Aorta (tissue), 5 donors: ENCODE measurements at places on chromosomes 7 and 10.

GRCh38 chr10:89476150-89476549 is 59.2 kb downstream of the SLC16A12 start:
- H3K4me1 ChIP-seq: no peaks in the 10 kb centered on the region
- DNase-seq: no peak
- H3K36me3 ChIP-seq: no peaks in the 10 kb centered on the region
- no peak overlapping the region for H3K4me3 ChIP-seq

DNA sequence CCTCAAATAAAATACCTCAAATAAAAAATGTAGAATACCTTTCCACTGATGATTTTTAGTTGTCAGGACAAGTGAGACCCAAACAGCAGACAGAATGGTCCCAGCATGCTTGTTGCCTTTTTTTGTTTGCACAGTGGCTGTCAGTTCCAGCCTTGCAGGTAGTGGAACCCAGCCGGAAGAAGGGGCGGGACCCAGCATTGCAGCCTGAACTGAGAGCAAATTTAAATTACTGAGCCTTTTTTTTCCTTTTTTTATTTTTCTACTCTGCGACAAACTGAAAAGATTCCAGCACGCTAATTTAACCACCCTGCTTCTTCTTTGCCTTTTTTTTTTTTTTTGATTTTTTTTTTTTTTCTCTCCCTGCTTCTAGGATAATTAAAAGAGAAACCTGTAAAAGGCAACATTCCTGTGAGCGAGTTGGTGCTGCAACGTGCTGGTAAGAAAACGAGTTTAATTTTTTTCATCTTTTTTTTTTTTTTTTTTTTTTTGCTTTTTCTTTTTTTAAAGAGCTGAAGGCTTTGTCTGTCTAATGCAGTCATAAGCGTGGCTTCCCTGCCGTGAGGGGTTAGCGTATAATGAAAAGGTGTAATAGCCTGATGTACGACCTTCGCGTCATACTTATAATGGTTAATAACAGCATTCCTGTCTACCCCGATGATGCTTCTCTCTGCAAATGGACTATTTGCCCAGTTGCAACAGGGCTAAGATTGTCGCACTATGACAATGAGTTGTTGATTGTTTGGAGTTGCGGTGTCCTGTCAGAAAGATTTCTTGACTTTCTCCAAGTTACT is 555.3 kb upstream of the CELF2 start:
- H3K27ac ChIP-seq: no peak overlapping the region
- H3K36me3 ChIP-seq: no peaks in the 10 kb centered on the region
- no peaks in the 10 kb centered on the region for H3K27me3 ChIP-seq
- no peak for DNase-seq
- no peak overlapping the region for H3K4me3 ChIP-seq

DNA sequence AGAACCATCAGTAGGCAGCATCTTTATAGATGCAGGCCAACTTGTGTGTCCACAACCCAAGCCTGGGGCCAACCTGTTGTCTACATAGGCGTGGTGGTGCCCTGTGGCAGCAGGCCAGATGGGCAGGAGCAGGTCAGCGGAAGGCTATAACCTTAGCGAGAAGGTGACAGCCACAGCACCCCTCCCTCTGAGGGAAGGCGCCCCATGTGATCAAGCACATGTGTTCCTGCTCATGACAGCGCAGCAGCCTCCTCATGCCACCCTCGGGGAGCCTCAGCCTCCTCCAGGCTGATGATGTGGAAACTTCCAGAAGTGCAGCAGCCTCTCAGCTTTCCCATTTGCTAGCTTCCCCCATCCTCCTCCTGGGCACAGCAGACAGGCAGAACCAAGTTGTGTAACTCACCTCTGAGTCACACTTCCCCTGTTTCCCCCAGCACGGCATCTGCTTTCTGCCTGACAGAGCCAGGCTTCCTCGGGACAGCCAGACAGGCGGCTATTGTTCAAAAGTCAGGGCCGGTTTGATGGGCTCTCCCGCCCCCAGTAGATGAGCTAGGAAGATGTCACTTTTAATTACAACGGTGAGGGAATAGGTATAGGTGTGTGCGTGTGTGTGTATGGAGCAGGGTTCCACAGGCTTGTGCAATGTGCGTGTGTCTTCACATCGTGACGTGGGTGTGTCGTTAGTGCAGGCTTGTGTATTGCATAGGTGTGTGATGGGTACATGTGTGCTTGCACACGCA is 312.0 kb upstream of the ZMIZ1 start:
- no peak overlapping the region for H3K4me3 ChIP-seq
- DNase-seq: peak; percentile 90
- H3K36me3 ChIP-seq: no peaks in the 10 kb centered on the region

DNA sequence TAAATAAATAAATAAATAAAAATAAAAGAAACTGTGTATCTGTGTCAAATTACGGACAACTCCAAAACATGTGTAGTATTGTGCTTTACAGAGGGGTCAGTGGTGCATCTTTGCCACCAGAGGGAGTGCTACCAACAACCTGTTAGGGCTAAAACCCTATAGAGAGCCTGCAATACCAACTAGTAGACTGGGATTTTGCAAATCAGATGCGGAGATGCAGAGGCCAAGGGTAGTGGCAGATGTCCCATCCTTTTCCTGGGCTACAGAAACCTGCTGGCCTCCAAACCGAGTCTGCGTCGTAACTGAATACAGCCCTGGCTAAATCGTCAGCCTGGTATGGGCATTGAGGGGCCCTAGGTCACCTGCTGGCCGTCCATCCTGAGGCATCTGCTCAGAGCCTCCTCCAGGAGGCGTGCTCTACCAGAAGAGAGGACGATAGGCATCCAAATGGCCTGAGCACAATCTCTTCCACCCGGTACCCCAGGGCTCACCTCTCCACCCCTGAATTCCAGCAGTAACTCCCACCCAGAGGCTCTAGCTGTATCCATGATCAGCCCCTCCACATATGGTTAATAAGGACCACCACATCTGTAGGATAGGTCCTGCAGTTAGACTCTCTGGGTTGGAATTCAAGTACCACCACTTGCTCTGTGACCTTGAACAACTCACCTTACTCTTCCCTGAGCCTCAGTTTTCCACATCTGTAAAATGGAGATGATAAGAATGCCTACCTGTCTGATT is 6.2 kb upstream of the RRP12 start:
- no peak overlapping the region for H3K4me3 ChIP-seq
- H3K4me1 ChIP-seq: no peaks in the 10 kb centered on the region
- H3K36me3 ChIP-seq: no peaks in the 10 kb centered on the region
- DNase-seq: no peak
- no peaks in the 10 kb centered on the region for H3K27me3 ChIP-seq

- no peak for DNase-seq
- no peak overlapping the region for H3K4me3 ChIP-seq
- no peaks in the 10 kb centered on the region for H3K4me1 ChIP-seq
- H3K27ac ChIP-seq: no peak overlapping the region
- H3K36me3 ChIP-seq: no peaks in the 10 kb centered on the region
These were observed 64.8 kb upstream of the SEC61G start for GRCh38 chr7:54823776-54824175.

DNA sequence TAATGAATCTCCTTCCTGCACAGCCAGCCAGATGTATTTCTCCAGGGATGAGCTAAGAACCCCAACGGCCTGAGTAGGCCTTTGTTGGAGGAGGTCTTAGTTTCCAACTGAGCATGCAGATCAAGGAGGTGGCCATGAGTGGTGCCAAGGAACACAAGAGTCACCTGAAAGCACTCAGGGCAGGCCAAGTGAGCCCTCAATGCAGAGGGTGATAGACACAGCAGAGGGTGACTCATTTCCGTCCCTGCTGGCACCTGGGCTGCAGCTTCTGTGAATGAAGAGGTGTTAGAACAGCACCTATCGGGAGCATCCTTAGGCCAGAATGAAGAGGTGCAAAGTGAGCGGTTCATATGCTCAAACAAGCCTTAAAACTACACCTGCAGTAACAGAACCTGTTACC is 211.8 kb downstream of the FRMD4A start:
- no peak overlapping the region for H3K4me3 ChIP-seq
- no peak overlapping the region for H3K27ac ChIP-seq
- H3K36me3 ChIP-seq: no peaks in the 10 kb centered on the region
- H3K4me1 ChIP-seq: no peaks in the 10 kb centered on the region

DNA sequence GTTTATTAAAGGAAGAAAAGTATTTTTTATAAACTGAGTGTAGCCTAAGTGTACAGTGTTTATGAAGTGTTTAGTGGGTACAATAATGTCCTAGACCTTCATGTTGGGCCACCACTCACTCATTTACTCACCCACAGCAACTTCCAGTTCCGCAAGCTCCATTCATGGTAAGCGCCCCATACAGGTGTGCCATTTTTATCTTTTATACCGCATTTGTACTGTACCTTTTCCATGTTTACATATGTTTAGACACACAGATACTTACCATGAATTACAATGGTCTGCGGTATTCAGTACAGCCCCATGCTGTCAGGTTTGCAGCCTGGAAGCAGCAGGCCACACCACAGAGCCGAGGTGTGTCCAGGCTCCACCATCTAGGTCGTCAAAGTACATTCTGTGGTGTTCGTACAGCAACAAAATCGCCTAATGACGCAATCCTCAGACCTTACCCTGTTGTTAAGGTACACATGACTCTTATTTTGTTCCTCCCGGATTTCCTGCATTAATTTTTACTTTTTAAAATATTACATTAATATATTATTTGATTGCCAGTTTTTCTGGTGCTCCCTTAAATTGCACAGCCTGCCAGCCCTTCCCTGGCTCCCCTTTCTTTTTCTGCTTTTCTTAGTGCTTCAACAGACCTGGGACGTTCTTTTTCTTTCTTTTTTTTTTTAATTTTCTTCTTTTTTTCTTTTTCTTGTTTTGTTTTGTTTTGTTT is 881 bp upstream of the SSBP1 start:
- H3K36me3 ChIP-seq: peaks cover 4% of the 10 kb centered on the region
- no peaks in the 10 kb centered on the region for H3K4me1 ChIP-seq
- DNase-seq: no peak
- peak overlapping the region; percentile 49 for H3K4me3 ChIP-seq
- H3K27ac ChIP-seq: no peak overlapping the region

DNA sequence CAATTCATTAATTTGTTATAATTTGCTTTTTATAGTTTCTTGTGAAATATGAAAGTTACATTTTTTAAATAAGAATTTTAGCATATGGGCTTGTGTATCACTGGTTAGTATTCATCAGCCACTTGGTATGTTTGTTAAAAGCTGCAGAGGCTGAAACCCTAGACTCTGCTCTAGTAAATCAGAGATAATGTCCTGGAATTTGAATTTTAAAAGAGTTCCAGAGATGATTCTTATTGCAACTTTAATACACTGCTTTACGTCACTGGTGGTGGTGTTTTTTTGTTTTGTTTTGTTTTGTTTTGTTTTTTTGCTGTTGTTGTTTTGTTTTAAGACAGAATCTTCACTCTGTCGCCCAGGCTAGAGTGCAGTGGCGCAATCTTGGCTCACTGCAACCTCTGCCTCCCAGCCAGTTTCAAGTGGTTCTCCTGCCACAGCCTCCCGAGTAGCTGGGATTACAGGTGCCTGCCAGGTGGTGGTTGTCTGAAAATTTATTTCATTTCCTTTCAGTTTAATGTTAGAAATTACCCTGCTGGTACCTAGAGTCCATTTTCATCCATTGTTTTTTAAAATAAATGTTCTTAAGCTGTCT is 43.8 kb downstream of the PTPN12 start:
- no peaks in the 10 kb centered on the region for H3K36me3 ChIP-seq
- H3K4me1 ChIP-seq: no peaks in the 10 kb centered on the region

- H3K27me3 ChIP-seq: no peaks in the 10 kb centered on the region
- no peak overlapping the region for H3K4me3 ChIP-seq
- no peaks in the 10 kb centered on the region for H3K36me3 ChIP-seq
- peak; percentile 83 for DNase-seq
These were observed 427.6 kb downstream of the PHTF2 start for GRCh38 chr7:78226059-78226719.

GRCh38 chr10:63727636-63728035 is 206.4 kb downstream of the REEP3 start:
- H3K4me3 ChIP-seq: no peak overlapping the region
- DNase-seq: no peak
- no peaks in the 10 kb centered on the region for H3K36me3 ChIP-seq
- H3K27me3 ChIP-seq: no peaks in the 10 kb centered on the region
- H3K4me1 ChIP-seq: peaks cover 1% of the 10 kb centered on the region

DNA sequence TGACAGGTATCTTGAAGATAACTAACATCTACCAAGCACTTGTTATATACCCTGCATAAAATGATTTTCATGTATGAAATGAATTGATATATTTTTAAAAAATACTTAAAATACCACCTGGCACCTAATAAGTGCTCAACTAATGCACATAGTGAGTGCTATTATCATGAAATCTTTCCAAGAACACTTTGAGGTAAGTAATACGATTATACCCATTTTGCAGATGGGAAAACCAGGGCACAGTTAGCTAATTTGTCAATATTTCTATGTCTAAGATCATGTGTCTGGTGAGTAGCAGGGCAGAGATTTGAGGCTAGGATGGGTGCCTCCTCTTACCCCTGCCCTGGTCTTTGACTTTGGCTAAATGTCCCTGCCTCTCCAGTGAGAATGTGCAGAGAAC is 6.1 kb downstream of the DMBT1 start:
- H3K27me3 ChIP-seq: no peaks in the 10 kb centered on the region
- no peak overlapping the region for H3K27ac ChIP-seq
- H3K4me3 ChIP-seq: no peak overlapping the region

DNA sequence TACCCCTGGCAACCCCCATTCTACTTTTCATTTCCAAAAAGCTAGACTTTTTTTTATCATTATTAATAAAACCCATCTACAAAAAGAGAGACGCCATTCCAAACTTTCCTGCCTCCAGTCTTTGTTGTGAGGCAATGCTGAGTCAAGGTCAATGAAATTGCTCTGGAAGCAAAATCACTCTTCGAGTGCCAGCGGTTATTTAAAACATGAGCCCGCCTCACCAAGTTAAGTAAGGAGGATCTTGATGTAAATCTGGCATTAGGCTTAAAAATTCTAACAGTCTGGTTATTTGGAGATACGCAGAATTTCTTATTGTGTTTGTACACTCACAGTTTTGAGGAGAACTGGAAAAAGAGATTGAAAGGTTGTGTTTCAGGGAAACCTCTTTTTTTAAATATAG is 1196.3 kb downstream of the TYW1 start:
- no peak for DNase-seq
- H3K4me1 ChIP-seq: no peaks in the 10 kb centered on the region
- H3K4me3 ChIP-seq: no peak overlapping the region
- H3K27me3 ChIP-seq: no peaks in the 10 kb centered on the region
- no peak overlapping the region for H3K27ac ChIP-seq
- no peaks in the 10 kb centered on the region for H3K36me3 ChIP-seq

GRCh38 chr10:95403700-95404461 is 113.1 kb upstream of the PDLIM1 start:
- peaks cover 16% of the 10 kb centered on the region for H3K36me3 ChIP-seq
- H3K27ac ChIP-seq: peak overlapping the region; percentile 33
- H3K4me1 ChIP-seq: peaks cover 6% of the 10 kb centered on the region
- DNase-seq: no peak
- no peak overlapping the region for H3K4me3 ChIP-seq
- no peaks in the 10 kb centered on the region for H3K27me3 ChIP-seq

- H3K27me3 ChIP-seq: no peaks in the 10 kb centered on the region
- no peaks in the 10 kb centered on the region for H3K4me1 ChIP-seq
- peak; percentile 17 for DNase-seq
- H3K27ac ChIP-seq: no peak overlapping the region
- H3K4me3 ChIP-seq: no peak overlapping the region
- no peaks in the 10 kb centered on the region for H3K36me3 ChIP-seq
These were observed 28.6 kb upstream of the SHH start for GRCh38 chr7:155840909-155841308.
